Stimulated activated CD8-positive, alpha-beta memory T cell treated with anti-CD3 and anti-CD28 coated beads, Interleukin-4, amount 100 ng/mL, for 48 hours (primary cell): ENCODE measurements at places on chromosomes 5 and 9.

DNA sequence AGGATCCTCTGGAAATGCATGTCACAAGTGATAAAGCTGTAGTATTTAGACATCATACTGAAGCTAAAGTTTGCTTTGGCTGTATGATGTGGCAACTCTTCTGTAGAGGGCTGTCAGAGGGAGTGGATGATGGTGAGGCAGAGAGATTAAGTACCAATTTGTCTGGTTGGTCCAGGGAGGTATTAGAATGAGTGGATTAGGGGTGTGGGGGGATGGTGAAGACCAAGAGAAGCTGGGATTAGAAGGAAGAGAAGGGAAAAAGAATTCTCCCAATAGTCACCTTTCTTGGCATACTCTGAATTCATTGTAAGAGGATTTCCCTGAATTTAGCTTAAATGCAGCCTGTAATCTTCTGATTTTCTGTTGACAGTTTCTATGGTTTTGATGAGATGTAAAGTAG is 3.6 kb downstream of the PCDHAC2 start:
- DNase-seq: no peak

GRCh38 chr5:50547303-50547702 is 106.2 kb upstream of the EMB start:
- DNase-seq: no peak

- no peak for DNase-seq
Observed at GRCh38 chr9:2427120-2427891, 194.3 kb upstream of the VLDLR start.

DNA sequence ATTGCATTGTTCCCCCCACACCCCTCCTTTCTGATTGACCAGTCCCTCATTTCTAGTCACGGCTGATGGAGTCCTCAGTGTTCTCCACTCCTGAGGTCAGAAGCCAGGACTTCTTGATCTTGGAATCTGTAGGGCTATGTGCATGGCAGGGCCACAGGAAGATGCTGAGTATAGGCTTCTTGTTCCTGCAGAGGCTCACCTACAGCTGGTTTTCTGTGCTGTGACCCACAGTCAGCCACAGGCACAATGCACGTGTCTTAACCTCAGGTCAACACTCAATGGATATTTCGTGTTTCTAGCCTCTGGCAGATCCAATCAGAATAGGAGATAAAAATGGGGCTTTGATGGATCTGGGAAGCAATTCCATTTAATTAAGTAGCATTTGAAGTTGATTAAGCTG is 14.3 kb upstream of the CXCL14 start:
- no peak for DNase-seq

- no peak for DNase-seq
Observed at GRCh38 chr9:32426278-32426939, 42.0 kb downstream of the ACO1 start.

DNA sequence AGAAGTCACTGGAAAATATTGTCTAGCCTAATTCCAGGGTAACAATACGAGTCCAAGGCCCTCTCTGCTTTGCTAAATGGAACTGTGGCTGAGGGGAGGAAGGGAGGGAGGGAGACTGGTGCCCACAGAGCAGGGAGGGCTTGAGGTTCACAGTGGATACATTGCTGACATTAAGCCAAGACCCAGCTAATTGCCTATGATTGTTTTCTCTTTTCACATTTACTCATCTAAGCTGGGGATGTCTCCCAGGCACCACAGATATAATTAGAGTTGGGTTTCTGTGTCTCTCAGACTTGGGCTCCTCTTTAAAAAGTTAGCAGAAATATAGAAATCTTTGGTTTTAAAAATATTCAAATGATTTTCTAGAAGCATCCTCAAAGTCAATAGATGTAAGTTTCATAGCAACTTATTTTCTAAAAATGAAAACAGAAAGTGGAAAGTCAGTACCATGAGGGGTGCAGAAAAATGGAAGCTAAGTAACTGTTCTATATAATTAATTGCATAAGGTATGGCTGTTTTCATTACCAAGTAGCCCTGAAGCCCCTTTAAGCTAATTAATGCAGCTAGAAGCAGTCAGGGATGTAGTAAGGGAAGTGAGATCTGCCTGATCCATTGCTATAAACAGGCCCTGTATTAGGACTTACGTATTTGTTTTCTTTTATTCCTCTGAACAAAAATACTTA is 259.8 kb downstream of the NDUFS4 start:
- DNase-seq: no peak
